ENCODE measurements at places on chromosomes 2 and 18. TPM values are rescaled to one million over a fixed set of nuclear protein-coding genes. Genes with fewer than 3 reads are reported as not detected.

Gene EPB41L3
- not detected for total RNA-seq

Gene FAM117B
- 0.40 TPM for total RNA-seq

Gene ZNF385B
- not detected for total RNA-seq

Gene C1QL2
- not detected for total RNA-seq

Gene CABLES1
- 1.1 TPM for total RNA-seq

Gene SLC9A4
- not detected for total RNA-seq

Gene SH3RF3
- total RNA-seq = 0.82 TPM

Gene GATA6
- 42.3 TPM for total RNA-seq

Gene BCL2
- 5.4 TPM for total RNA-seq

Gene CD28
- 0.10 TPM for total RNA-seq
